Caki2 (cell line): ENCODE measurements at places on chromosomes 7 and 10. TPM values are rescaled to one million over a fixed set of nuclear protein-coding genes. Genes with fewer than 3 reads are reported as not detected.

GRCh38 chr10:639001-639750 lies 50.3 kb downstream of the DIP2C start:
- DNase-seq: no peak

The ARPC1A gene
- 125 and 179 TPM in 2 replicates for total RNA-seq

The UTF1 gene
- total RNA-seq: not detected in 2 replicates

- peak; percentile 76 for DNase-seq
Measured at GRCh38 chr7:80277434-80278427, 143.1 kb downstream of the GNAI1 start.

The GPR37 gene
- total RNA-seq: not detected in 2 replicates

The ANKRD22 gene
- not detected in 2 replicates for total RNA-seq

DNA sequence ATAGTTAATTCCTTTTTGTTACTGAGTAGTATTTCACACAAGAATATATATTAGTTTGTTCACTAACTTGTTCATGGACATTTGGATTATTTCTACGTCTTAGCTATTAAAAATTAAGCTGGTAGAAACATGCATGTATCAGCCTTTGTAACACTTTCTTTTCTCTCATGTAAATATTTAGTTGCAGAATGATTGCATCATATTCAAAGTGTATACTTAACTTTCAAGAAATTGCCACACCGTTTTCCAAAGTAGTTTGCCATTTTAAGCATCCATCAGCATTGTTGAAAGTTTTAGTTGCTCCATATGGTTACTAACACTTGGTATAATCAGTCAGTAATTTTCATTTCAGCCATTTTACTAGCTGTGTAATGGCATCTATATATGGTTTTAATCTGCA lies 666.9 kb downstream of the NXPH1 start:
- no peak for DNase-seq

GRCh38 chr7:266851-267840 lies 22.8 kb upstream of the FOXL3 start:
- DNase-seq: no peak

GRCh38 chr10:86244297-86245014 lies 122.1 kb downstream of the GRID1 start:
- DNase-seq: no peak

DNA sequence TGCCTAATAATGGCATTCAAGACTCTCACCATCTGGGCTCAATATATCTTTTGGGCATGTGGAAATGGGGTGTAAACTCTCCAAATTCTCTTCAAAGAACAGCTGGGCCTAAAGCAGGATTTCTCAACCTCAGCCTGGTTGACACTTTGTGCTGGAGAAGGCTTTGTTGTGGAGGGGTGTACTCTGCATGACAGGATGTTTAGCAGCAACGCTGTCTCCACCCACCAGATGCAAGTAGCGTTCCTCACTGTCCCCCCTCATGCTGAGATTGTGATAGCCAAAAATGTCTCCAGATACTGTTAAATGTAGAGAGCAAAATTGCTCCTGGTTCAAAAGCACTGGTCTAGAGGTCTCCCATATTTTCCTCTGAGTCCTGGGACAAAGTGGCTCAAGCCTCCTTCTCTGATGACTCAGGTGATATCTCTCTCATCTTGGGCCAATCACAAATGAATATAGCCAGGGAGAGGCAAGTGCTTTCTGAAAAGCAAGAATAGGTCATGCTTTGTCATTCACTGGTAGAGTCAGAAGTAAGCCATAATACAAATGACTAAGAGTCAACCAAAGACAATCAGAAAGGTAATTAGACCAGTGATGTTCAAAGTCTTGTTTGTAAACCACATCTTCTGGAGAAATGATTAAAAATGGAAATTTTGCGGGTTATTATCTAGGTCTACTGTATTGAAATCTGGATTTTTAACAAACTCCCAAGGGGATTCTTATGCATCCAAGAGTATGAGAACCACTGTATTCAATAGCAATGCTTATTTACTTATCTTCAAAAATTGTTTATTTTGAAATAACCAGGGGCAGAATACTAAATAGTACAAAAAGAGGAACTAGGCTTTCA lies 330.8 kb downstream of the PTEN start:
- DNase-seq: peak; percentile 12

The STEAP2 gene
- total RNA-seq: 2.3 and 7.8 TPM in 2 replicates

The CCL24 gene
- total RNA-seq: not detected in 2 replicates

GRCh38 chr7:117053432-117053831 lies 100.1 kb downstream of the ST7 start:
- DNase-seq: no peak

GRCh38 chr7:33721895-33722294 lies 183.4 kb upstream of the BMPER start:
- no peak for DNase-seq

DNA sequence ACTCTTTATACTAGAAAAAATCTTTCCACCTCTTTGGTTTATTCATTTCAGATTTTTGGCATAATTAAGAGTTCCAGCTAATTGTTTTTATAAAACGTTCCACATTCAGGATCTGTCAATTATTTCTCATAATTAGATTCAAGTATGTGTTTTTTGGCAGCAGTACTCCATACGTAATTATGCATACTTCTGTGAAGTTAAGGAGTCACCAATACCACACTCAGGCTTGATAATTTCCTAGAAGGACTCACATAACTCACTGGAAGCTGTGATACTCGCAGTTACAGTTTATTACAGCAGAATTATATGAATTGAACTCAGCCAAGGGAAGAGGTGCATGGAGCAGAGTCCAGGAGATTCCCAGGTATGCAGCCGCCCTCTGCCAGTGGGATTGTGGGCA lies 290.5 kb upstream of the AKR1E2 start:
- DNase-seq: no peak

The PPIA gene
- 5,475 and 6,139 TPM in 2 replicates for total RNA-seq

- no peak for DNase-seq
Measured at GRCh38 chr7:102912742-102913141, at the start of gene LRRC17. LRRC17 (plus strand) TSS chr7:102913000; CDS start chr7:102933914, 20,914 bp downstream.

- no peak for DNase-seq
Measured at GRCh38 chr10:91191584-91191919, 28.9 kb upstream of the PCGF5 start.

DNA sequence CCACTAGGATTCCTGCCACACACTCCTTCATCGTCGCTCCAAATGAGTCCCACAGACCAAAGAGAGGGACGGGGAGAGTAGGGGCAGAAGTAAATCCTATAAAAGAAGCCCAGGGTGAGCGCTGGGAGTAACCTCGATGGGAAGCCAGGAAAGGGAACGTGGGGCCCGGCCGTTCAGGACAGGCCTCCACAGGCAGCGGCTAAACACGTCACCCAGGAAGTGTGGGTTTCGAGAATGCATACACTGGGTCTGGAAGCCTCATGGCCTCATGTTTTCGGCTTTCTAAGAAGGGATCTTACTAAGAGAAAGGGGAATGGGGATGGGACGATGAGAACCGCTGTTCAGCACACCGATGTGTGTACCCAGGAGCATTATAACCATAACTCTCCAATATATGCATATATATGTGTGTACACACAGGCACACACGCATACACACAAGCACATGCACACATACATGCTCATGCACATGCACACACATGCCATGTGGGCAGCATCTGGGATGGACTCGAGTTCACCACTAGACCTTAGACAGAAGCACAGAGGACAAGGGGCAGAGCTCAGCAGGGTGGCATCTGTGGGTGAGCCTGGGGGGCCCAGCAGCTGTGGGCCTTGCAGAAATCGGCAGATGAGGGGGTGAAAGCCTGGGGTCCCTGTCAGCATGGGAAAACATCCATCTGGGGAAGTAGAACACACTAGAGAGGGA lies 14.8 kb upstream of the CNPY1 start:
- DNase-seq: no peak

DNA sequence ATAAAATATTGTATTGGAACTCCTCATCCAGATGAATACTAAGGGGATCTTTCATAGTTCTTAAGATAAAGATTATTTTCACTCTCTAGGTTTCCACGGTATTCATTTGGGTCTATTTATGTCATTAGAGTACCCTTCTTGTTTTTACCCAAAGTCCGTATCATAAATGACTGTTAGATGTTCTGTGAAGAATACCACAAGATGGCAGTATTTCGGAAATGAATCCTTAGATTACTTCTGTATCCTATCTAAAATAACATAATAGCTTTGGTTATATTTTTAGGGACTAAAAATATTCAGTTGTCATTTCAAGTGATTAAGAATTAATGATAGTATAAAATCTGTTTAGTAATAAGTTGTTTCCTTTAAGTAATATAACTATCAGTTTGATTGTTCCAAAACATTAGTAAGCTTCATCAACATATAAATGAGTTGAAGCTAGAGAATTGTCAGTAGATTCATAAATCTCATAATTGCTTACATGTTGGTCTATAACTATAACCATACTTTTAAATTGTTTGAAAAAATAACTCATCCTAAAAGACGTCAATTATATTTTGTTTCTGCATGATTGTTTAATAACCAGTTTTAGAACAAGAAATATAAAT lies 337.5 kb upstream of the KCND2 start:
- DNase-seq: peak; percentile 9

The C10orf105 gene
- total RNA-seq: not detected in 2 replicates

The CHRM2 gene
- not detected in 2 replicates for total RNA-seq

DNA sequence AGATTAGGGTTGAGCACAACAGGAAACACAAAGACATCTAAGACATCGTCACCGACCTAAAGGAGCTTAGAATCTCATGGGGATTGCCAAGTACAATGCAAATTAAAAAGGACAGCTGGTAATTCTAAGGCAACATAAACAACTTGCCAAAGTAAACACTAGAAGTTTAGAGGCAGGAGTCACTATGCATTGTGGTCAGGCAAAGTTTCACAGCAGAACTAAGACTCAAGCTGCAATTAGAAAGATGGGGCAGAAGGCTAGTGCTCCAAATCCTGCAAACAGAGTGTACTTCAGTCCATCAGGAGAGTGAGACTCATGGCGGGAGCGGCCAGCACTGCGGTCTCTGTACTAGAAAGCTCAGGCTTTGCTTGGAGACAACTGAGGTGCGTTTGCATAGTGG lies 52.7 kb downstream of the HIPK2 start:
- no peak for DNase-seq

GRCh38 chr7:20064974-20065862 lies 152.0 kb downstream of the MACC1 start:
- DNase-seq: peak; percentile 77

The SDK1 gene
- total RNA-seq: 8.7 and 9.1 TPM in 2 replicates

- DNase-seq: no peak
Measured at GRCh38 chr10:98038288-98038687, 7.9 kb upstream of the CRTAC1 start.

- no peak for DNase-seq
Measured at GRCh38 chr7:105897999-105898398, 21.6 kb upstream of the ATXN7L1 start.

DNA sequence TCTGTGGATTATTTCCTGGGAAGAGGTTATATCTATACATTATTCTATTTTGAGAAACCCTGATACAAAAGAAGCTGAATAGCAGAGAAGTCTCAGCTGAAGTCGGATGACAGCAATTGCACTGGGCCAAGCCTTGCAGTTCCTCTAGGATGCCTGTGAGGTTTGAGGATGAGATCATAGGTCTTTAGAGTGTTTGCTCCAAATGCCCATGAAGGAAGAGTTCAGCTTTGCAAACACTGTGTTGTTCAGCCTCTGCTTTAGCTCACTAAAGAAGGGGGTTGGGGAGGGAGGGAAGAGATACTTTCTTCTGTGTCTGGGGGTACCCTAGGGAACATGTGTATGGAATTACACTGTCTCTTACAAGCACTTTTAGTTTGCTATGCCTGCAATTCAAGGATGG lies 282.5 kb upstream of the NRP1 start:
- DNase-seq: no peak

The FIGNL1 gene
- total RNA-seq: 20.1 and 23.6 TPM in 2 replicates

DNA sequence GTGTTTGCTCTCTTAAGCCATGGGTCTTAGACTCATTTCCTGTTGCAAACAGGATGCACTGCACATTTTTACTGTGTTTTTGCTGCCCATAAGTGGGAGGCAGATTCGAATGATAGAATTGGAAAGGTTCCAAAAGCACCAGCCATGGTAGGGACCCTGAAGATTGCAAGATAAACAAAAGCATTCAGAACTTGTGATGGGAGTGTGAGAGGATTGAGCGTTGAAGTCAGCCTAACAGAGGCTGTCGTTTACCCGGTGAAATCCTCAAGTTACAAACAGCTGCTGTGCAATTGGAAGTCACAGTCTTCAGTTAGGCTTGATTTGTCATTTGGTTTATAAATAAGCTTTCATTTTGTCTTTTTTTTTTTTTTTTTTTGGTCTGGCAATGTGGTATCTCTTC lies 192.7 kb upstream of the MKI67 start:
- no peak for DNase-seq

The SUGCT gene
- 6.8 and 9.7 TPM in 2 replicates for total RNA-seq

- peak; percentile 57 for DNase-seq
Measured at GRCh38 chr10:23314835-23315239, 29.8 kb downstream of the C10orf67 start.

DNA sequence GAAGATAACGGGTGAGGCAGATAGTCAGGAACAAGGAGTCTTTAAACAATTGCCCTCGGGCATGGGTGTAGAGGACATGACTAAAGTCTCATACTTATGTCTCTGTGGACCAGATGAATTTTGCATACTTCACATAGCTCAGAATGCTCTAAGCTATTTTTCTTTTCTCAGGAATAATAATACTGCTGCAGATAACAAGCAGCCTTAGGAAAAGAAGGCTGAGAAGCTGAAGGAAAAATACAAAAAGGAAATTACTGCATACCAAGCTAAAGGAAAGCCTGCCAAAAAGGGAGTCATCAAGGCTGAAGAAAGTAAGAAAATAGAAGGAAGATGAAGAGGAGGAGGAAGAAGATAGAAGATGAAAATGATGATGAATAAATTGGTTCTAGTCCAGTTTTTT lies 13.4 kb upstream of the ERCC6 start:
- peak; percentile 33 for DNase-seq
